ENCODE measurements at places on chromosomes 5 and 9.

DNA sequence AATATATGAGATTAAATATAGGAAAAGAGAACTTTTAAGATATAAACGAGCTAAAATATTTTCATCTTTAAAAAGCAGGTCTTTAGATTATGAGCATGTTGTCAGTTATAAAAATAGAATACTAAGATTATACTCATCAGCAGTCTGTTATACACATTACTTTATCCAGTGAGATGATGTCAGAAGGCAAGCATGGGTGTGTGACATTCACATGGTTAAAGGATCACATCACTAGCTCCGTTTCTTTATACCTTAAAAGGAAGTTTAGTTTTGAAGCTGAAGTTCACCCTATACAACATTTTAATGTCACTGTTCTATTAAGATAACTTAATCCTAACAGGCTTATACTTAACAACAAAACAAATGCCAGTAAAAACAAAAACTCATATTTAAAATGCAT lies 59.6 kb downstream of the RICTOR start:
- no peak for DNase-seq

DNA sequence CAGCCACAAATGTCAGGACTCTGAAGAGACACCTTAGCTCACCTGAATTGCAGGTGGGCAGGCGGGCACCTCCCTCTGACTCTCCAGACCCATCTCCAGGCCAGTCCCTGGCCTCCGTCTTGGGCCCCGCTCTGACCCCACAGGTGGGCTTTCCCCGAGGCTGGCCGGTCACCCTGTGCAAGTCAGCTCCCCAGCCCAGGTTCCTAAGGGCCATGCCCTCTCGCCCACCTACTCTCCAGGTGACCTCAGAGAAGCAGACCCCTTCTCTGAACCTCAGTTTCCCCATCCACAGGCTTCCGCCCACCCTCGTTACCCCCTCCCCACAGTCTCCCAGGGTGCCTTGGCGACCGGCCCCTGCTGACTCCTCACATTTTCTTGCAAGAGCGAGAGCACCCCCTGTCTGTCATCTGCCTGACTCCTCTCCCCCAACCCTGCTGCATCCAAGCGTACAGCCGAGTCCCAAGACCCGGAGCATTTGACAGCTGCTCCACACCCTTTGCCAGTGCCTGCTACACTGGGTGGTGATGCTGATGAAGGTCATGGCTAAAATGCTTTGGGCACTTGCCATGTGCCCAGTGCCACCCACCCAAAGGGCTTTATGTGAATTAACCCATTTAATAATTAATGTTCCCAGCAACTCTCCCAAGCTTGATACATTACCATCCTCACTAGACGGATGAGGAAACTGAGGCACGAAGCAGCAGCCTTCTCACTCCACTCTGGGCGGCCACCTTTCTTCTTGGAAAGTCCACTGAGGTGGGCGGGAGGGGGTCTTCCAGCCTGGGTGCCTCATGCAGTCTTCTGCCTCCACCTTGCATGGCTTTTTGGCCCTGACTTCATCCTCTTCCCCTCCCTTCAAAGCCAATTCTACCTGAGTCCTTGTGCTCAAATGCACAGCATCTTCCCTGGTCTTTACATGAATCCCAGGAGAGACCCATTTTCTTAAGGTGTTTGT lies 51.1 kb upstream of the ORM1 start:
- DNase-seq = no peak

GRCh38 chr9:75169623-75170022 lies 81.3 kb downstream of the OSTF1 start:
- DNase-seq = no peak

- no peak for DNase-seq
Observed at GRCh38 chr5:93249651-93250289, 331.2 kb downstream of the NR2F1-AS1 start.

DNA sequence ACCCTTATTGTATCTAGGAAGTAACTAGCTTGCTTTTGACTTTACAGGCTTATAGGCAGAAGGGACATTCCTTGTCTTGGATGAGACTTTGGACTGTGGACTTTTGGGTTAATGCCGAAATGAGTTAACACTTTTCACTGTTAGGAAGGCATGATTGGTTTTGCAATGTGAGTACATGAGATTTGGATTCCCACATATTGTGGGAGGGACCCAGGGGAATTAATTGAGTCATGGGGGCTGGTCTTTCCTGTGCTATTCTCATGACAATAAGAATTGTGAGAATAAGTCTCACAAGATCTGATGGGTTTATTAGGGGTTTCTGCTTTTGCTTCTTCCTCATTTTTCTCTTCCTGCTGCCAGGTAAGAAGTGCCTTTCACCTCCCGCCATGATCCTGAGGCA lies 417.5 kb downstream of the HINT1 start:
- DNase-seq = no peak

DNA sequence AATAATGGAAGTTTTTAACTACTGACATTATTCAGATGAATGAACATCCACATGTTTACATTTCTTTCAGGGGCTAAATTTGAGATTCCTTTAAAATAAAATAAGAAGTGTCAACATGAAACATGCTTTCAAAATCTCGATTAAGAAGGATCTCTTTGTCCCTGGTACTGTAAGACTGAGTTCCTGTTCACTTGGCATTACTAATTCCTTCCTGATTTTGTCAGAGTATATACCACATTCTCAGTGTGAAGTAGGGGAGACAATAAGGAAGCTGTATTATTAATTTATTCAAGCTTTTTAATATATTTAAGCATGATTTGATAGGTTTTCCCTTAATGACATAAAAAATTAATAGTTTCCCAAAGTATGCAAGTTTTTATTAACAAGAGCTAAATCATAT lies 81.5 kb upstream of the GRHPR start:
- DNase-seq = no peak

DNA sequence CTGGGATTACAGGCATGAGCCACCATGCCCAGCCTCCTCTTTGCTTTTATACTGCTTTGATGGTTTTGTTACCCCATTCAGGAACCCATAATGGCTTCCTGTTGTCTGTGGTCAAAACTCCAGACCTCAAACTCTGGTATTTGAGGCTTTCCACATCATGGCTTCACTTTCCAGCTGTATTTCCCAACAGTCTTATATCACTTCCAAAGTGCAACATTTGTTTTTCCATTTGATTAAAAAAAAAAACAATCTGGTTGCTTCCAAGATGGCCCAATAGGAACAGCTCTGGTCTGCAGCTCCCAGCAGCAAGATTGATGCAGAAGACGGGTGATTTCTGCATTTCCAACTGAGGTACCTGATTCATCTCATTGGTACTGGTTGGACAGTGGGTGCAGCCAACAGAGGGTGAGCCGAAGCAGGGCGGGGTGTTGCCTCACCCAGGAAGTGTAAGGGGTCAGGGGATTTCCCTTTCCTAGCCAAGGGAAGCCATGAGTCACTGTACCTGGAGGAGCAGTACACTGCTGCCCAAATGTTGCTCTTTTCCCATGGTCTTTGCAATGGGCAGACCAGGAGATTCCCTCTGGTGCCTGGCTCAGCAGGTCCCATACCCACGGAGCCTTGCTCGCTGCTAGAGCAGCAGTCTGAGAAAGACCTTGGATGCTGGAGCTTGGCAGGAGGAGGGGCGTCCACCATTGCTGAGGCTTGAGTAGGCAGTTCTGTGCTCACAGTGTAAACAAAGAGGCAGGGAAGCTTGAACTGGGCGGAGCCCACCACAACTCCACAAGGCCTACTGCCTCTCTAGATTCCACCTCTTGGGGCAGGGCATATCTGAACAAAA lies 458.4 kb downstream of the KDM4C start:
- no peak for DNase-seq

GRCh38 chr5:173287086-173287485 lies 41.1 kb downstream of the STC2 start:
- no peak for DNase-seq

GRCh38 chr9:5614985-5615384 lies 13.9 kb upstream of the RIC1 start:
- no peak for DNase-seq

DNA sequence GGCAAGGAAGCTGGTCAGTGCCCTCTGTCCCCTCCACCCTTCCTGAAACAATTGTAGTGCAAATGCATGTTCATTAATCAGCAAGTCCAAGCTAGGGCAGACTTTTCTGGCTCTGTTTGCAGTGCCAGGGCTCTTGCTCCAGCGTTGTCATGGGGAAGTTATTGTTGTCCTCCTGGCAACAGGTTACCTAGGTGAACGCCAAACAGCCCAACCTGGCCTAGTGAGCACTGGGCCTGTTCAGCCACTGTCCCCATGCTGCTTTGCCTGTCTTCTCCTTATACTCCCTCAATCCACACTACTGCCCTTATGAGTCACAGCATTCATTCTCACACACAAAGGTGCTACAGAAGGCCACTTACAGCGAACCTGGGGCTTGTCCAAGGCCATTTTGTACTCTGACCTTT lies 34.5 kb upstream of the GLIS3 start:
- DNase-seq = peak; percentile 36

GRCh38 chr9:125156551-125156950 lies 13.2 kb upstream of the SCAI start:
- DNase-seq = no peak

DNA sequence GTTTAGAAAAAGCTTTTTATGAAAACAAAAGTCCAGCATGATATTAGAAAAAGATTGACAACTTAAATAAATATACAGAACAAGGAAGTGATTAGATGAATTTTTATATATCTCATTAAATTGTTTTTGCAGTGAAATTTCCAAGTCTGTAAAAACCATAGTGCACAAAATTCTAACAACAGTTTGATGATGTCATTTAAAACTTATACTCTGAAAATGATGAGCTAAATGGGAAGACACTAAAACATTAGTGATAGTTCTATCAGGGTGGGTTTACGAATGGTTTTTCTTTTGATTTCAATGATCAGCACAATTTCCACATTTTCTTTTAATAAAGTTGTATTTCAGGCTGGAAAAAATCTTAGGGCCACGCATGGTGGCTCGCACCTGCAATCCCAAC lies 126.4 kb upstream of the GPR151 start:
- no peak for DNase-seq

DNA sequence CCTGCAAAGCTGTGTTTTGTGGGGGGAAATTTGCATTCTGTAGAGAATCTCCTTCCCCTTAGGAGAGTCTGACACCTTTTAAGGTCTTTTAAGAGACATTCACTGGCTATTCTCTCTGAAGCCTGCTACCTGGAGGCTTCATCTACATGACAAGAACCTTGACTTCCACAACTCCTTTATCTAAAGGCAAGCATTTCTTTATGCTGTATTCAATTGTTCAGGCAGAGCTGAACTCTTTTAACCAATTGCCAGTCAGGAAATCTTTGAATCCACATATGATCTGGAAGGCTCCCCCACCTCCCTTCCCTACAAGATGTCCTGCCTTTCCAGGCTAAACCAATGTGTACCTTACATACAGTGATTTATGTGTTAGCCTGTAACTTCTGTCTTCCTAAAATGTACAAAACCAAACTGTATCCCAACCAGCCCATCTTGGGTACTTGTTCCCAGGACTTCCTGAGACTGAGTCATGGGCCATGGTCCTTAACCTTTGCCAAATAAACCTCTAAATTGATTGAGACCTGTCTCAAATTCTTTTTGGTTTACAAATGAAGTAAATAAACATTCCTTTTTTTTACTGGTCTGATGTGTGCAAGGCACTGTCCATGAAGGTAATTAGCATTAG lies 9.9 kb downstream of the C9orf85 start:
- DNase-seq = no peak

DNA sequence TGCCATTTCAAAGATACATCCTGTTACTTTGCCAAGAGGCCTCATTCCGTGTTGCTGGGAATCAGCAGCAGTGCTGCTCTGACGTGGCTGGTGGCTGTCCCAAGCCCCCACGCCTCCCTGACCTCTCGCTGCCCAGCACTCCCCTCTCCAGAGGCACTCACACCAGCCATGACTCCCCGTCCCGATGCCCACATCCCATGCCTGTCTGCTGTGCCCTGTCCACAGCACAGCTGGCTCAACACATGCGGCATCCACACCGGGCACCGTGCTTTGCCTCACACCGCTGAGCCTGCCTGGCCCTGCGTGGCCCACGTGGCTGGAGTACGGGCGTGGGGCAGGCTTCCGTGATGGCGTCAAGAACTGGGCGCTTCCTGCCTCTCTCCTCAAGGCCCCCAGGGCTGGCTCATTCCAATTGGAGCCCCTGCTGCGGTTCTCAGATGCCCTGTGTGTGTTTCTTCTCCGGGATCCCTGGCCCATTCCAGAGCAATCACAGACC lies 7.8 kb upstream of the LCN1 start:
- no peak for DNase-seq
